PC-9 (cell line): ENCODE measurements at places on chromosomes 4 and X. TPM values are rescaled to one million over a fixed set of nuclear protein-coding genes. Genes with fewer than 3 reads are reported as not detected.

DNA sequence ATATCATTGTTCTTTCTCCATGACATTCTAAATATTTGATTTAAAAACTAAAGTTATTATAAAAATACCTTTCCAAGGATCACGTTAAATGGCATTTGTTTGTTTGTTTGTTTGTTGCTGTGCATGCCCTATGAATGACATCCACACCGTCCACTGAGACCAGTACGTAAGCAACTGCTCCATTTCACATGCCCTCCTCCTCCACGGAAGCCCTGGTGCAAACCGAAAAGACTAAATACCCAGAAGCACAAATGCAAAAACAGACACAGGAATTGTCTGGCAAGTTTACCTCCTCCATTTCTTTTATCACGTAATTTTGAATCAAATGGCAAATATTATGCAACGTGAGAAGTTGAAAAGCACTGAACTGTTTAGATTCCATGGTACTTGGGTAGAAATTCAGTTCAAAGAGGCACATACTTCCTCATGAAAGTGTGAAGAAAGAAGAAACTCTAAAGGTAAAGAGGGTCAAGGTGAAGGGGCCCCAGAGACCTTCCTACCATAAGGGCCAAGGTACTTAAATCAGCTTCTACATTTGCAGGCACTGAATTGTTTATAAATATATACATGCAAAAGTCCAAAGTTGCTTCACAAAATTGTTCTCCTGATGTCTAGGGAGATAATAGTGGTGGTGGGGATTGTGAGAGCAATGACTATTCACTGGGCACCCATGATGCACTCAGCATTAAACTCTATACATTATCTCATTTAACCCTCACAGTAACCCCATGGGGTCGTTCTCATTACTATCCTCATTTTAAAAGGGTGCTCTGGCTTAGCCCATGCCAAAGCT, 23.4 kb downstream of the IRF2 start:
- no peak for DNase-seq

The STS gene
- total RNA-seq = 2.2 and 3.3 TPM in 2 replicates

The FRMPD3 gene
- total RNA-seq = 0.20 and 0.23 TPM in 2 replicates

The HMX1 gene
- total RNA-seq = not detected in 2 replicates

- no peak for DNase-seq
Observed at GRCh38 chrX:43386875-43387274, 269.2 kb upstream of the MAOA start.

GRCh38 chrX:68880846-68881552, 52.2 kb downstream of the EFNB1 start:
- DNase-seq = no peak

DNA sequence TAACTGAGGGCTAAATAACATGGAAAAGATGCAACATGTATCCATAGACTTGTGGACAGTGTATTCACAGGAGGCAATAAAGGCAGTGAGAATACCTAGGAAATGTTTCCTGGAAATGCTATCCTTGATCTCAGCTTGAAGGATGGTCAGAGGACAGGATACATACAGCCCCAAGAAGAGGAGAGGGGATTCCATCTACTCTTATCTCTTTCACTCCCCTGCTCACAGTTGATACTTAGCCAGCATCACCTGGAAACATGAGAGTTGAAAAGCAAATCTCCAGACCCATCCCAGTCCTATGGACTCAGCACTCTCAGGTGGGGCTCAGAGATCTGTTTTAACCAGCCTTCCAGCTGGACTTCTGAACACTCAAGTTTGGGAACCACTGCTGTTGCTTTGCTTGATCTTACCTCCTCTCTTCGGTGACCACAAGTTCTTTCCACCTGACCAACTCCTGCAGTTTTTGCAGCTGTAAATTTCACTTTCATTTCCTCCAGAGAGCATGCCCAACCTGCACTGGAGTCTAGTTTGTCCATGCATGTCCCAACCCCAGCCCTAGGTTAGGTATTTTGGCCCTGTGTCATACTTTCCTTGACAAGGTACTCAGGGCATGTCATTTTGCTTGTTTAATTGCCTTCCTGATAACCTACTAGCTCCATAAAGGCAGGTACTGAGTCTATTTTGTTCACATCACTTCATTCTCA, 10.4 kb downstream of the RELL1 start:
- no peak for DNase-seq

GRCh38 chrX:22246620-22247019, 26.1 kb upstream of the CBLL2 start:
- DNase-seq = peak; percentile 83

The SPON2 gene
- 2.0 and 3.4 TPM in 2 replicates for total RNA-seq

DNA sequence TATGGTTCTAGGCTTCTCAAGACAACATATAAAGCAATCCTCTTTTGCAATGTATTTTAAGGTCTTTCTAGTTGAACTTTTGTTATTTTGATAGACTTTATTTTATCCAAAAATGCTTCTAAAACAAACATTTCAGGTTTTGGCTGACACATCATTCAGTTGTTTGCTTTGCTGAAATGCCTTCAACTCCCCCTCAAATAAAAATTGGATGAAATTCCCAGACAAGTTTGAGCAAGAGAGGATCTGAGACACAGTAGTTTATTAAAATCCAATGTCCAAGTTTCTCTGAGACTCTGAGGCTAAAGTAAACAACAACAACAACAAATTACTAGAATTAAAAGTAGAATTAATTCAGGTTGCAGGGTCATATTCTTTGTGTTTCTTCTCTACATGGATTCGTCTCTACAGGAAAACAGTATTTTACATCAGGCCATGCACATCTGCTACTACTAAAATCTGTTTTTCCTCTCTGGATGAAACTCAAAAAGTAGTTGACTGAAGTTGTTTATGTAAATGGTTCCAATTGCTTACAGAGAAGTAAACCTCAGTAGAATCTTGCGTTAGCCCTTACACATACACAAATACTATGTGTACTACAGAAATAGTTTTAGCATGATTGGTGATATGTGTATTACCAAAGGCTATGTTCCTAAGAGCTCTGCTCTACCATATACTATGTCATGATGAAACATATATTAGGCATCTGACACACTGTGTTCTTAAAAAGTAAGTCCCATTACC, 64.9 kb downstream of the PRSS12 start:
- no peak for DNase-seq

DNA sequence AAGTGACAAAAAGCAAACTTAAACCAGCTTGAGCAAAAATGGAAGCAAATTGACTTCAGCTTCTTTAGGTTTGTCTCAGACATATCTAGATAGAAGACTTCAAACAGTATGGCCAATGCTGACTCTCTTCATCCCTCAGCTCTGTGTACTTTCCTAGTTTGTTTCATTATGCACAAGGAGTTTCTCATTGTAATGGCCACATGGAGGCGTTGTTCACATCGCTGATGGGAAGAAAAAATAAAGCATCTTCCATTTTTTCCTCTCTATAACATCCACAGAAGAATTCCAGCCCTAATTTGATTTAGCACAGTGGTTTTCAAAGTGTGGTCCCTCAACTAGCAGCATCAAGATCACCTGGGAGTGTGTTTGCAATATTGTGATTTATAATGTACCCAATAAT, 397.5 kb upstream of the PRKX start:
- DNase-seq = no peak

- no peak for DNase-seq
Observed at GRCh38 chr4:108219998-108220397, 51.3 kb upstream of the LEF1 start.

The ARHGAP36 gene
- not detected in 2 replicates for total RNA-seq

The GSX2 gene
- total RNA-seq = not detected in 2 replicates

- no peak for DNase-seq
Observed at GRCh38 chr4:119152741-119153140, 17.1 kb downstream of the MYOZ2 start.

The GABRG1 gene
- total RNA-seq = not detected in 2 replicates

The SYTL5 gene
- not detected in 2 replicates for total RNA-seq

The RAI2 gene
- total RNA-seq = not detected in 2 replicates

DNA sequence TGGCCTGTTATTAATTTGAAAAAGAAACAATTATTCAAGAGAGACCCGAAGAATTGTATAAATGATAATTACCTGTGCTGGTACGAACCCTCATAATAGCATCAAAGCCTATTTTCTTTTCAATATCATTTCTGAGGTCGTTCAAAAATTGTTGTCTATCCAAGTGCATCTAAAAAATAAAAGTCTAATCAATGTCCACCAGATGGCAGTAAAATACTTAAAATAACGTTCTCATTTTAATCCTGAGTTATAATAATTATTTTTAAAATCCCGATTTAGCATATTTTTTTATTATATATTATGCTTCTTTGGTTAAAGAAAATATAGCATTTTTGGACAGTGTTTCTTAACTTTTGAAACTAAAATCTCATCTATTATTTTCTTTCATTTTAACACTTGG, 55.7 kb downstream of the METTL14 start:
- no peak for DNase-seq

- DNase-seq = no peak
Observed at GRCh38 chrX:81378560-81378959, 176.7 kb downstream of the SH3BGRL start.

DNA sequence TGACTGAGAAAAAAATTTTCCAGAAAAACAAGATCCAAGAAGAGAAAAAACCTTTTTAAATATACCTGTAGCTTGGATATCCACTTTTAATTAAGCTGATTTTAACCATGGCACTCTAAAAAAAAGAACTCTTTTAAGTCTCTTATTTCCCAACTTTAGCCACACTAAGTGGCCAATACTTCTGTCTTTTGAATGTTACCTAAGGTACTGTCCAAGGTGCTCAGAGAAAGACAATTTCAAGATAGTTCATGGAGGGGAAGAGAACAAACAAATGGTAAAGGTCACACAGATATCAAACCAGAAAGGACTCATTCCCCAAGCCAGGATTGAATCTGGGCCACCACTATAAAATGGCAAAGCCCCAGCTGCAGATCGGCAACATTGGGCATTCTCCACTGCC, 10.1 kb downstream of the NLRP2B start:
- DNase-seq = no peak

The NEIL3 gene
- 15.0 and 16.2 TPM in 2 replicates for total RNA-seq

DNA sequence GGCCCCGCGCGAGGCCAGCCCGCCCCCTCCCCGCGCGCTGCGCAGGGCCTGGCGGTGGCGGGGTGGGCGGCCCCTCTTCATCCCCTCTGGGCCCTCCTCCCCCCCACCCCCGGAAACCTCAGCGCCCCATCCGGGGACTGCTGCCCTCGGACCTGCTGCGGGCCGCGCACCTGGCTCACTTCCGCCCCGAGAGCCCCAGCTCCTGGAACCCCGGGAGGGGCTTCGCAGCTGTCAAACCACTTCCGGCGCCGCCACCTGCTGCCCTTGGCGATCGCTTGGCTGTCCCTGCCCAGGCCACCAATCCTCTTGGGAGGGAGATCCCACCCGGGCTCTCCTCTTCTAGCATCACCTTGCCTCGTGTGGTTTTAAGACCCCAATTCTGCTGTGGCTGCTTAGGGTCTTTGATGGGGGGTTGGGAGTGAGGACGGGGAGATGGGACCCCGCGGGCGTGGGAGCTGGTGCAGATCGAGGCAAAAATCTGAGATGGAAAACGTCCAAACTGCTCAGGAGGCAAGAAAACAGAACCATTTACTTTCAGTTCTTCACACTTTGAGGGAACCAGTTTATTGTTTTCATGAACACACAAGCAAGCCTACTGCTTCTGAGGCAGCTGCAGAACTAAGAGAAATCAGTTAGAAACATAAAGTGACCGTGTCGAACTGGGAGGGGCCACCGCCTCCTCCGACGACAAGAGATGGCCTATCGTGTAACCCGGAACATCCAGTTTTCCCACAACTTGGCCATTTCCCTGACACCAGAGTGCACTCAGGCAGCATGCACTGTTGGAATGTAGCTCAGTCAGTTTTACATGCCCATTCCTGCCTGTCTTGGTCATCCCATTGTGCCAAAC, 754 bp downstream of the MTMR1 start:
- peak; percentile 88 for DNase-seq

The ASB12 gene
- total RNA-seq = not detected in 2 replicates

DNA sequence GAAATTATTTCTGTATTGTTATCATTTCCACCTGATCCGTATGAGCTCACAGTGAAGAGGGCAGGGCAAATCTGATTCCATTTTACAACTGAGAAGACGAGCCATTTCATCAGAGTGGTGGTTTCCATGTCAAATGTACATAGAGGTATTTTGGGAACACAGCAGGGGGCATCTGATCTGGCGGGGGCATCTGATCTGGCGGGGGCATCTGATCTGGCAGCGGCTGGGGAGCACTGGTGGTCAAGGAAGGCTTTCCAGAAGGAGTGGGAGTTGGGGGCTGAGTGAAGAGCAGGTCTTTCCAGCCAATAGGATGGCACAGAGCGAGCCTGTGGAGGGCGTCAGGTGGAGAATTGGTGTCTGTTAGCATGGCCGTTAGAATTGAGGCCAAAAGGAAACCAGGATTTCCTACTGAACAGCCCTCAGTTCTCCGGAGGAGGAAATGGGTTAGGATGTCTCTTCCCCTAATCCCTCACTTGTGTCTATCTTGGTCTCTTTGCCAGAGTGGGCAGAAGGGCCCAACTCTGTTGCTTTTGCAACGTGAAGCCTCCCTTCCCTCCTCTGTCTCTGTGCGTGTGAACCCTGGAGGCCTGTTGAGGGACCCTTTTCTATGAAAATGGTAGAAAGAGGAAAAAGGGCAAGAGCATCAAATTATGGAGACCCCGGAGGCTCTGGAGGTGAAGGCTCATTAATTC, 41.3 kb downstream of the RHOH start:
- no peak for DNase-seq

DNA sequence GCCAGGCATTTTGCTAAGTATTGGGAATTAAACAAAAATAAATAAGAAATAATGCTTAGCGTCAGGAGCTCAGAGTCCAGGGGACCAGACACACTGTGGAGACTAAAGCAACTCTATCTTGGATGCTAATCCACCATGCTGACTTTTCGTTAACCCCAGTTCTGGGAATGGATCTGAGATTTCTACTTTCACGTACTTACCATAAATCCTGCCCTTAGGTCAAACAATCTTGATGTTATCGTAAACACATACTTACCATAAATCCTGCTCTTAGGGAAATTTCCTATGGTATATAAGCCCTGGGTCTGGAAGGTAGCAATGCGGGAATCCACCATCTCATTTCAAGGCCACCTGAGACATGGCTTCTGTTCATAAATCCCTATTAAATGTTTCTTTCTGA, 204.5 kb upstream of the IGFBP7 start:
- no peak for DNase-seq

DNA sequence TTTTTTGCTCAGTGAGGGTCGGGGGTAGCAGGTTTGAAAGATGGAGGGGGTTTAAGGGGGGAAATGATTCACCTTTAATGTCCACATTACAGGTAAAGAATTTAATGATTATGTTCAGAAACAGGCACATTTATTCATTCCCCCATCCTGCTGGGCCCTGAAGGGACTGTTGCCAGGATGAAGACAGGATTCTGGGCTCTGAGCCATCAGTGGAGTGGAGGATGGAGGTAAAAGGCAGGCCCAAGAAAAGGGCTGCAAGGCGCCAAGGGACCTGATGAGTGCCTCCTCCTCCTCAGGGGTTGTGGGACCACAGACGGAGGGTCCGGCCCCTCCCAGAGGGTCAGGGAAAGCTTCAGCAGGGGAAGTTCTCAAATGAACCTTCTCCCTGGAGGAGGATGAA, 40.4 kb upstream of the PROM1 start:
- no peak for DNase-seq

GRCh38 chr4:38603652-38604051, 60.3 kb upstream of the KLF3 start:
- DNase-seq = no peak

The AREG gene
- total RNA-seq = 4.5 and 6.4 TPM in 2 replicates
